ENCODE measurements at places on chromosomes 11 and 22. TPM values are rescaled to one million over a fixed set of nuclear protein-coding genes. Genes with fewer than 3 reads are reported as not detected.
A peak's percentile ranks its signal among the peaks of the same experiment; 100 is the strongest.

The OR10A2 gene
- total RNA-seq = not detected

The OR51L1 gene
- not detected for total RNA-seq

- no peaks in the 10 kb centered on the region for H3K36me3 ChIP-seq
- H3K4me1 ChIP-seq = no peaks in the 10 kb centered on the region
- H3K4me3 ChIP-seq = no peak overlapping the region
- H3K27ac ChIP-seq = no peak overlapping the region
These were observed 282.5 kb downstream of the KCNA4 start for GRCh38 chr11:29734287-29734686.

DNA sequence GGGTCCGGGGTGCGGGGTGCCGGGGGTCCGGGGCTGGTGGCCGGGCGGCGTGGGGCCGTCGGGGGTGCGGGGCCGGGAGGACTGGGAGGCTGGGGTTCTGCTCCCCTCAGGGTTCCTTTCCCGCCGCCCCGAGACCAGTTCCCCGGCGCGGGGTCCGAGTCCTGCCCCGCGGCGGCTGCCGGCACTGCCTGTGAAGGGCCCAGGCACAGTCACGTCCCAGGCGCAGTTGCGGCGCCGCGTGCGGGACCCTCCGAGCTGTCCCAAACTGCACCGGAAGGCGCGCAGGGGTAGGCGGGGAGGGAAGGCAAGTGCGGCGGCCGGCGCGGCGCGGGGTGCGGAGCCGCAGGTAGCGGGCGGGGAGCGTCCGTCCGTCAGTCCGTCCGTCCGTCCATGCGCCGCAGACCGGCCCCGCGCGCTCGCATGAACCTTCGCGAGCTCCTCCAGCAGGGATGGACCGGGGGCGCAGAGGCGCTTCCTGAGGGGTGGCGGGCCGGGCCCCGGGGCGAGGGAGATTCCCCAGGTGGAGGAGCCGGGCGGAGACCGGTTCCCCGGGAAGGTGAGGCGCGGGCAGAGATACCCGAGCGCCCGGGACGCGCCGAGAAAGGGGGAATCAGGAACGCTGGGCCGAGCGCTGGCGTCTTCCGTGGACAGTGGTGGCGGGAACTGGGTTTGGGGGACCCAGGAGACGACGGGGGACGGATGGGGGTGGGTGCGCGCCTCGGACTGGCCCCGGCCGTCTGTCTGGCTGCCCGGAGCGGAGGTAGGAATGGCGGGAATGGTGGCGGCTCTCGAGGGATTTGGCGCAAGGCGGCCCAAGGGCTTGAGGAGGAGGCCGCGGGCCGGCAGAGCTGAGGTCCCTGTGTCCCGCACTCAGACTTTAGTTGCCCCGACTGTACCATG, 3.1 kb upstream of the ADORA2A start:
- no peaks in the 10 kb centered on the region for H3K36me3 ChIP-seq
- H3K4me1 ChIP-seq = peaks cover 51% of the 10 kb centered on the region
- peak; percentile 54 for DNase-seq

GRCh38 chr11:65377036-65377435, 5.4 kb downstream of the SLC25A45 start:
- H3K4me1 ChIP-seq = peaks cover 11% of the 10 kb centered on the region
- no peak for DNase-seq
- no peak overlapping the region for H3K4me3 ChIP-seq
- no peaks in the 10 kb centered on the region for H3K36me3 ChIP-seq
- no peak overlapping the region for H3K27ac ChIP-seq

Measured in activated CD8-positive, alpha-beta T cell treated with anti-CD3 and anti-CD28 coated beads, Interleukin-2, amount 10 ng/mL, durations not matched to agents 7 days and 5 days (primary cell).